ENCODE measurements at places on chromosomes 2 and 18.

DNA sequence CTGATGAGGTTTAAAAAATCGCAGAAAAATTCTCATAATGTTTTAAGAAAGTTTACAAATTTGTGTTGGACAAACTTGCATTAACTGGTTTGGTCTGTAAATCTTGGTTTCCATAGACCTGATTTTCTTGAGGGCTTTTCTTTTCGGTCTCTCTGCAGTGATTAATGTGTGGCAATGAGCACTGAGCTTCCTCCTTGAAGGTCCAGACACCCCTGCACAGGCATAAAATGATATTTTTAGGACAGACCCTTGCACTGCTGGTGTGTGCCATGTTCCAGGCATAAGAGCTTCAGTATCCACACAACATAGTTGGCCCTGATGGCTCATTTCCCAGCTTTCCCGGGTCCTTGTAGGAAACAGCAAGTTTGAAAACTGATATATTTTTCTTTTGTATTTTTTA is 33.7 kb downstream of the MRPL33 start:
- no peak for DNase-seq

- DNase-seq, result no peak
These were observed 358.2 kb upstream of the SPRED2 start for GRCh38 chr2:65790676-65790935.

DNA sequence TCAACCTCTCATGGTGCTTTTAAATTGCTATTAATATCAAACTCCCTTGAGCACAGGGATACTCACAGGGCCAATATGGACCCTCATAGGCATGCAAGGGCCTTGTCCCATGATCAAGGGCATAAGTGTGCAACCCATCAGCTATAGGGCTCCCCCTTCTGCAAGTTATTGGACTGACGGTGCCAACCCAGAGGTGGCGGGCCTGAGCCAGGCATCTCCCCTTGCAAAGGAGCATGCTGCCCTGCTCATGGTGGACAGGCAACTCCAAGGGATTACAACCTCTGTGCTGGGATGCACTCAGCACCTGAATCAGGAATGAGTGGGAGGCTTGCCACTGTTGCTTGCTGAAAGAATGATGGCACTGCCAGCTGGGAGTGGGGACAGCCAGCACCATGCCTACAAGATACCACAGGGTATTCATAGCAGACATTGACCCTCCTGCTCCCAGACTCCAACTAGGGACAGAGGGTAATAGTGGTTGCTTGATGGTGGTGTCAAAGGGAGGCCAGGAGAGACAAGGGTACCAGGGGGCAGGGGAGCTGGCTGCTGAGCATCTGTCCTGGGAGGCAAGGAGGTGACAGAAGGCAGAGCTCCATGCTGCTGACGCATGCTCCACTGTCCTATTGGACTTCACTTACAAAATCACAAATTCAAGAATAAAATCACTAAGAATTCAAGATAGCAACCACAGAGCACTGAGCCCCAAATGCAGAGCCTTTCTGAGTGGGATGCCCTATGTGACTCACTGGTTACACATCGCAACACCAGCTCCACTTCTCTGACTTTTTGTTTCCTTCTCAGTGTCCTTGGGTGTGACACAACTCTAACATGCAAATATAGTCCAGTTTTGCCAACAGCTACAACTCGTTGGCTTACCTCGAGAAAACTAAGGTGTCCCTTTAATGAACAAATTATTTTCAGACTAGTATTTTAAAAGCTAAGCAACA is 157.1 kb upstream of the CCDC150 start:
- DNase-seq, result no peak

GRCh38 chr2:219060821-219061791 is at the start of gene IHH:
Gene IHH, minus strand, starts transcription at chr2:219060921. Its CDS starts 454 bp downstream, at chr2:219060467.
- DNase-seq, result no peak

GRCh38 chr2:232998666-232998985 is 14.4 kb downstream of the NGEF start:
- no peak for DNase-seq

DNA sequence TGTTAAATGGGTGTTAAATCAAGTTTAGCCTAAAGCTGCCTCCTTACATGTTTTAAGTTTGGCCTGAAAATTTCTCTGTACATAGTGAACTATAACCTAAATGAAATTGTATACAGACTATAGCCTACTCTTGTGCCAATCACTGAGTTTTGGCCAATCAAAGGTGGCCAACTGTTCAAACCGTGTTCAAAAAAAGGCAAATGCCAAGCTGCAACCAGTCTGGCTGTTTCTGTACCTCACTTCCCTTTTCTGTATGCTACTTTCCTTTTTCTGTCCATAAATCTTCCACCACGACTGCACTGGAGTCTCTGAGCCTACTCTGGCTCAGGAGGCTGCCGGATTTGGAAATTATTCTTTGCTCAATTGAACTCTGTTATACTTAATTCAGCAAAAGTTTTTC is 121.0 kb downstream of the SPOPL start:
- no peak for DNase-seq

DNA sequence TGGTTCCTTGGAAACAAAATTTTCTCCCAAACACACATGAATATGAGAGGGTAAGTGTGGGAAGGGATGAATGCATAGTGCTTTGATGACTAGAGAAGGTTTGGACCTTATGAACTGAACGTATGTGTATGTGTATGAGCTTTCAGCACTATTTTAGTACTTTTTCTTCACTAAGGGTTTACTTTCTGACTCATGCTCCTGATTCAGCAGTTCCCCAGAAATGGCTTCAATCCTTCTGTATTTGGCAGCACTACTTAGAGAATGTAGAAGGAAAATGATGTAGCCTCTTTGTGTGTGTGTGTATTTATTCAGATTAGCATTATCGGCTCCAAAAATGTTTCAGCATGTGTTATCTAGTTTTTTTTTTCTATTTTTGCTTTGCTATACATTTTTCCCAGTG is 22.2 kb downstream of the KCNJ3 start:
- DNase-seq, result no peak

GRCh38 chr2:188091220-188091619 is 200.5 kb upstream of the GULP1 start:
- no peak for DNase-seq

GRCh38 chr2:29703336-29703735 is 218.1 kb downstream of the ALK start:
- no peak for DNase-seq

GRCh38 chr18:39425172-39425850 is 1859.7 kb upstream of the CELF4 start:
- no peak for DNase-seq

DNA sequence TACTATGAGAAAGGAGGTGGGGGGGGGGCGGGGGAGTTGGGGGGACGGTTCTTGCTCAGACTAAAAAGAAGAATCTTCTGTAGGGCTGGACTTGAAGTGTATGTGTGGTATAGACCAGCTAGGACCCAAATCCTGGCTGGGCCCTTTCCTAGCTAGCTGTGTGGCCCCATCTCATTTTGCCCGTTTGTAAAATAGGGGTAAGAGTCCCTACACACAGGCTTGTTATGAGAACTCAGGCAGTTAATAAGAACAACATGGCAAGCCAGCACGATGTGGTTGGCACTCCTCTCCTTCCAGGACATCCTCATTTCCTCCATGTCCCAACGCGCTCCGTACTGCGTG is 1.1 kb downstream of the EVA1A start:
- DNase-seq, result no peak

DNA sequence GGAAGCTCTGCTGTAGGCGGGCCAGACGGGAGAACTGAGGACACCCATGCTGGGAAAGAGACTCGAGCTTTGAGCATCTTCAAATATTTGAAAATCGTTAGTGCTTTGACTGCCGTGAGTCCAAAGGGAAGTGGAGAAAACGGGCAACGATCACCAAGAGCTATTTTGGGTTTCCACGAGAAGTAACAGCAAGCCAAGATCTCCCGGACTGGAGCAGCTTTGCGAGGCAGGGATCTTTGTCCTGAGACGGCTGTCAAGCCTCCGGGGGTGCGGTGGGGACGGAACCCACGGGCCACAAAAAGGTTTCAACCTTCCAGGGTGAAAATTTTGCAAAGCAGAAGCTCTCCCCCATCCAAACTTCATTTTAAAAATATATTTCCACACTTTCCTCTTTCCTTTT is 195.8 kb downstream of the NDUFA10 start:
- DNase-seq, result no peak

- DNase-seq, result no peak
These were observed 265.8 kb downstream of the TTC32 start for GRCh38 chr2:19635951-19636510.

- no peak for DNase-seq
These were observed 124.8 kb upstream of the RNF152 start for GRCh38 chr18:62017618-62018017.

DNA sequence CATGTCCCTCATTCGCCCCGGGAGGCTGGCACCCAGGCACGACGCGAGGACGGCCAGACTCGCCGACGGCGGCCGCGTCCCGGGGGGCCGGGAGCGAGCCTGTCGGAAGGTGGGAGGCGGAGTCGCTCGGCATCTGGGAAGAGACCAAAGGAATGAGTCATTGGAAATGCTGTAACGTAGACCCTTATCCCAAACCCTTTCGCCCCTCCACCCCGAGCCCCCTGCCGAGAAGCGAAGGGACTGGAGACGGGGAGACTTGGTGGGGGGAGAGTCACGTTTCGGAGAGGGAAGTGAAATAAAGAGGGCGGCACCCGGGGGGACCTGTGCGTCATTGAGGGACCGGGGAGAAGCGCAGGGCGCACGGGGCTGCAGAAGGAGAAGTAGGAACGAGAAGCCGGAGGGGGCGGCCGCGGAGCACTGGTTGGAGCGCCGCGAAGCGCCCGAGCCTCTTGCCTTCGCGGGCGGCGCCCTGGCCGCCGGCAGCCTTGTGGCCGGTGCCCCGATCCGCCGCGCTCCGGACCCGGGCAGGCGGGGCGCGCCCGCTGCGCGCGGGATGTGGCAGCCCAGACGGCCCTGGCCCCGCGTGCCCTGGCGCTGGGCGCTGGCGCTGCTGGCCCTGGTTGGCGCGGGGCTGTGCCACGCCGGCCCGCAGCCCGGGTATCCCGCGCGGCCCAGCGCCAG is at the start of gene EMILIN2:
TSS of gene EMILIN2 (plus strand) at position 371 of the 681 bp plus-strand sequence. CDS start at position 554, 183 bp downstream.
- peak; percentile 78 for DNase-seq

DNA sequence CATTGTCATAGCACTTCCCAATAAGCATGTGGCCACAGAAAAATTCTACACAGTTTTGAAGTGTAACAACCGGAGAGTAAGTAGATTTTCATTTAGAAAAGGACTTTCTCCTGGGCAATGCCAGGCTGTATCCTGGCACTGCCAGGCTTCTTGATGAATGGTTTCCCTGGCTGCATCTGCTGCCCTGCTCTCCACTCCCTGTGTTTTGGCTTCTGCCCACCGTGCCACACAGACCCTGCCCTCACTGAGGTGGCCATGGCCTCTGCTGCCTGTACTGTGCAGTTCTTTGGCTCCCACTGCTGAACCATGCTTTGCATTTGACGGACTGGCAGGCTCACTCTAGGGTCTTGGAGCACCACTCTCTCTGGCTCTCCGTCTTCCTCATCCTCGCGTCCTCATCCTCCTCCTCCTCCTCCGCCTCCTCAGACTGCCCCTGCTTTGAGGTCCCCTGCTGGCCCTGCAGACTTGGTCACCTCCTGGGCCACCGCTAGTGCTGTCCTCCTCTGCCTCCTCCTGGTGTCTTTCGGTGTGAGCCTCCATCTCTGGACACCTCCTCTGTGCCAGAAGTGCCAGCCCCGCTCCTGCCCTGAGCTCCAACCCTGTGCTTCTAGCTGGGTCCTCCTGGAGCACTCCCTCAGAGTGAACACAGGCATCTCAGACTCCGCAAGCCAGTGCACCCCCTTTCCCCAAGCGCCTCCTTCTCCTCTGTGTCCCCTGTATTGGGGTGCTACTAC is 45.9 kb upstream of the CNGA3 start:
- no peak for DNase-seq

DNA sequence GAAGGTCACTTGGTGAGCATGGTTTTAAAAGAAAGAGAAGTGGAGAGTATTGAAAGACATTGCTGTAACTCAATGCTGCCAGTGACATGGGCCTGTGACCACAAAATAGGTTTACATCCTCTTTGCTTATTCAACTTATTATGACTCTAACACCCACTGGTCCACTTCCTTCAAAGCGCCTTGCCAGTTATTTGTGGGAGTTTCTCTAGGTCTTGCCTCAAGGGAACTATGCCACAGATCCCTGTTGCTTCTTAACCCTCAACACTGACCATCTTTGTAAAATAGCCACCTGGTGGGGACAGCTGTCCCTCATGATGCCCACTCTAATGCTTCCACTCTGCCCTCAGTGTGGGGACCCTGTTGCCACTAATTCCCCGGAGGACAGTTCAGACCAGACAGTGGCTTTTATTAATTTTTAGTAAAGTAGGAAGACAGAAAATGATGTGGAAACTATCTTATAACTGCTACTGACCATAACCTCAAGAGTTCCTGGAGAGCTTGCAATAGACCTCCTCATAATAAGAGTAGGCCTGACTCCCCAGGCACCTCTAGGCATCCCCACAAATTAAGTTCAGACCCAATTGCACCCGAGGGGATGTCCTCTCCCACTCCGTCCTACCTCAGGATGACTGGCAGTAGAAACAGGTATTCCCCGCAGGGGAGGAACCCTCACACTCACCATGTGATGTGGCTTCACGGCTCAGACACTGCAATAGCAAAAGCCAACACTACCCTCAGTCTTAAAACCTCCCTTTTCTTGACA is 31.3 kb upstream of the SLC25A52 start:
- DNase-seq, result peak; percentile 71

DNA sequence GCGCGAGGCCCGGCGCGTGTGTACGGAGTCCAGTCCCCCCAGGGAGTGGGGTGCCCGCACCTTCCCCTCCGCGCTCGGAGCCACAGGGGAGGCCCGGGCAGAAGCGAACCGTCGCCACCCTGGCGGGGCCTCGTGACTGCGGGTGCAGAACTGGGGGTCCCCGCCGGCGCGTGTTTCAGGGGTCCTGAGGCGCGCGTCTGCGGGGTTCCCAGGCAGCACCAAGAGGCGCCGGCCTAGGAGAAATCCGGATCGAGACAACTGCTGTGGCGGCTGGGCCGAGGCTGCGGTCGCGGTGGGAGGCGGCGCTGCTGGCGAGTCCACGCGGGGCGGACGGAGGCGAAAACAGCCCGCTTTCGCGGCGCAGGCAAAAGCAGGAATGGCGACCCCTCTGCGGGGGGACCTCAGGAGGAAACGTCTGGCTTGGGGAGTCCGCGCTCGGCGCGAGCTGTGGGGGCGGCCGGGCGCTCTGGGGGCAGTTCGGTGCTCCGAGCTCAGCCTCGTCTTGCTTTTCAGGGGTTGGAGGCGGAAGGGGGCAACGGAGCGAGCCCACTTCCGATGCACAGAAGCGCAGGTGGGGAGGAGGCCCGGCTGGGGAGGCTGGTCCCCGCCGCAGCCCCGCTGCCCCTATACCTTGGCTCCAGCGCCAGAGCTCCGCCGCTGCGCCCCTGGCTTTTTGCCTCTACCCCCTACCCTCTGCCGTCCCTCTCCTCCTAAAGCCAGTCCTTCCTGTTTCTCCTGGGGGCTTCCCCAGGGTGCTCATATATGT is 81.5 kb upstream of the LDLRAD4 start:
- DNase-seq, result peak; percentile 63

Measured in GM10248 (cell line).